ENCODE measurements at places on chromosomes 7 and 10.

GRCh38 chr7:780081-780480, 52.2 kb upstream of the SUN1 start:
- DNase-seq, result no peak

- no peak for DNase-seq
Observed at GRCh38 chr7:79787623-79788022, 334.2 kb upstream of the MAGI2 start.

DNA sequence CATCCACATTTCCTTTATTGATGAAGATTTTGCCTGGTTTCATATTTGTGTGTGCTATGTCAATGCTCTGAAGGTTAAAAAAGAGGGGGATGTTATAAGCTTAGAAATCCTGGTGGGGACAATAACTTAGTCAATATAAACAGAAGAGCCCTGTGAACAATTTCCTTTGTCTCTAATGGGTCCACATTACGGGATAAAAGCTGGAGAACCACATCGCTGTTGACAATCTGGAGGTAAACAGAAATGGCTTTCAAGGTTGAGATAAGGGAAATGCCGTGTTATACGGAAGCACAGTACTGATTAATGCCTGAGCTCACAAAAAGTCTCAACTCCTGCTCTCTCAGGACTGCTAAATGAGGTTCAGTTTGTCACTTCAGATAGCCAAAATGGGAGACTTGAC, 16.8 kb downstream of the ASAH2 start:
- no peak for DNase-seq

DNA sequence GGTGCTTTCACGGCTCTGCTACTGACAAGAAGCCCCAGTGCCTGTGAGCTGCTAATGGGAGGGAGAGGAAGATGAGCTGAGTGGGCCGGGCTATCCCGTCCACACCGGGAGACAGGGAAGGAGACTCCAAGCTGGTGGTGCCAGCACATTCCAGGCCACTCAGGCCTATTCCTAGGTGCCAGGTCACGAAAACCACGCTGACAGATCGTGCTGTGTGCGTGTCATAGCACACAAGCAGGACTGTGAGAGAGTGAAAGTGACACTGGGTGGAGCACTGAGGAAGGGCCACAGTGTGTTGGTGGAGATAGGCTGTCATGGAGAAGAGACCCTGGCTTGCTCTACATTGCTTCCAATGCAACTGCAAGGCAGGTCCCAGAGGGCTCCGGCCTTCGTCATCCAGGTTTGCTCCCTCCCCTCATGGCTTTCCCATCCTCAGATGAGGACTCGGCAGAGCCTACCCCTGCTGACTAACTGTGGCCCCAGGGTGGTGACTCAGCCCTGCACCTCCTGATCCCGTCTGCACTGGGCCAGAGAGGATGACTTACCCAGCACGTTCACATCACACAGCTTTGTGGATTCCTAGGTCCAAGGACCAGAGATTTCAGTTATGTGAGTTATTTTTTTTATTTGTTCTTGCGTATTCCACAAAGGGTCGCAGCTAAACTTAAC, 167.3 kb downstream of the EGFR start:
- no peak for DNase-seq

DNA sequence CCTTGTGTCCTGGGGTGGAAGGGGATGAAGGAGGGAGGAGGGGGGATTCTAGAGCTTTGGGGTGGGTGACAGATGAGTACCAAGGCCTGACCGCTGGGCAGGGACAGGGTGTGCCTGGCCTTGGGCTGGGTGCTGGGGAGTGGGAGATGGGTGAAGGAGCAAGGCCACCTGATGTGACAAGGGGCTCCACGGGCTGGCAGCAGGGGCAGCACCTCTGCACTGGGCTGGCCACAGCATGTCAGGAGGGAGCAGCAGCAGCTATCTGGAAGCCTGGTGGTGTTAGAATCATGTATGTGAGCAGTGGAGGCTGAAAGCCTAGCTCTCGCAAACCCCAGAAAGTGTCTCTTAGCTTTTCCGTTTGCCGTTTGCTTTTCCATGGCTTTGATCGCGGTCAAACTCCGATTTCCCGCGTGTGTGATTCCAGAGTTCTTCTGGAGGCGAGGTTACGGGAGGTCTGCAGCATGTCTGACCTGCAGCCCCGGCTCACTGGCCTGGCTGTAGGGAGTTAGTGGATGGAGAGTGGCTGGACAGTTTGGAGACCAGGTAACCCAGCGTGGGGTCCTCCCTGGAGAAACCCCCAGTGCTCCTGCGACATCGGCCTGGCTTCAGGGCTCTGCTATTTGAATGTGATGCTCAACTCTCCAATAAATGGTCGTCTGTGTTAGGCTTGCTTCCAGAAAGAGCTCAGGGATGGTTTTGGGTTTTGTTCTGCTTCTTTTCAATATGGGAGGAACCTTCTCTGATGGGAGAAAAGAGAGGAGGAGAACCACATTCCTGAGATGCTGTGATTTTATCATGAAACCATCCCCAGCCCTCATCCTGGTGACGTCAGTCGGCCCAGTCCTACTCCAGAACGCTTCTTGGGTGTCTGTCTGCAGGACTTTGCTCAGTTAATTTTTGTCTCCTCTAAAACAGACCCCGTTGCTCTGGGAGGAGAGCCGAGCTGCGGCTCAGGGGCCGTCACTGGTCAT, 105.5 kb downstream of the CUX1 start:
- no peak for DNase-seq

DNA sequence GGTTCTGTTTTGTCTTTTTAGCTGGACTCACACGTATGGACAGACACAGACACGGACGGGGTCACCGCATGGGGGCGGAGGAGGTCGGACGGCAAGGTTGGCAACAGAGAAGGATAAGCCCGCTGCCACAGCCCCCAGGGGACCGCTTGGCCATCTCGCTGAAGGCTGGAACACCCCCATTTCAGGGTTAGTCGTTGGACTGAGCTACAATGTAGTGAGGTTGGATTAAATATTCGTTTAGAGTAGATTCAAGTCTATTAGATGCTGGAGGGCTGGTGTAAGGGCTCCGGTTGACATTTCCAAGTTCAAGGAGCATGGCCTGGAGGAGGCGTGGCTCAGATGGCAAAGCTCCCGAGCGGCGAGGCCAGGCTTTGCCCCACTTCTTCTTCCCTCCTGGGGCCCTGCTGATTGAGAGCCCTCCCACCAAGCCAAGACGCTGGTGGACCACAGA, 35.2 kb downstream of the PPIF start:
- DNase-seq, result no peak

DNA sequence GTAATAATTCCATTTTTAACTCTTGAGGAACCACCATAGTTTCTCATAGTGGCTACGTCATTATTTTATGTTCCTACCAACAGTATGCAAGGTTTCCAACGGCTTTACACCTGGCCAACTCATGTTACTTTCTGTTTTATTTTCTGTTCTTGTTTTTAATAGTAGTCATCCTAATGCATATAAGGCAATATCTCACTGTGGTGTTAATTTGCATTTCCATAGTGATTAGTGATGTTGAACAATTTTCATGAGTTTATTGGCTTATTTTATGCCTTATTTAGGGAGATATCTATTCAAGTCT, 465.5 kb upstream of the KLF6 start:
- DNase-seq, result no peak

- no peak for DNase-seq
Observed at GRCh38 chr7:108372618-108373017, 83.6 kb downstream of the NRCAM start.

- DNase-seq, result no peak
Observed at GRCh38 chr7:146660839-146661238, 544.2 kb downstream of the CNTNAP2 start.

DNA sequence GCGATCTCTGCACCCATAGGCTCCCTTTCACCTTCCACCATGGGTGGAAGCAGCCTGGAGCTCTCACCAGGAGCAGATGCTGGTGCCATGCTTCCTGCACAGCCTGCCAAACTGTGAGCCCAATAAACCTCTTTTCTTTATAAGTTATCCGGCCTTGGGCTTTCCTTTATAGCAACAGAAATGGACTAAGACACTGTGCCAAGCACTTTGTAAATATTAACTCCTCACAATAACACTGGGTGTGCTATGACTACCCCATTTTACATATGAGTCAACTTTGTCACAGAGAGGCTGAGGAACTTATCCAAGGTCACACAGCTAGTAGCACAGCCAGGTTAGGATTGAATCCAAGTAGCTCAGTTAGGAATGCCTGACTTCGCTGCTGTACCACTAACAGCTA, 79.7 kb upstream of the KCNMA1 start:
- DNase-seq, result no peak

GRCh38 chr10:129163531-129163930, 303.5 kb upstream of the MGMT start:
- no peak for DNase-seq

- DNase-seq, result no peak
Observed at GRCh38 chr10:82477776-82478175, 602.8 kb downstream of the NRG3 start.

- no peak for DNase-seq
Observed at GRCh38 chr7:42445691-42446090, 208.7 kb upstream of the GLI3 start.

GRCh38 chr7:94590526-94591162, 65.3 kb downstream of the SGCE start:
- no peak for DNase-seq

DNA sequence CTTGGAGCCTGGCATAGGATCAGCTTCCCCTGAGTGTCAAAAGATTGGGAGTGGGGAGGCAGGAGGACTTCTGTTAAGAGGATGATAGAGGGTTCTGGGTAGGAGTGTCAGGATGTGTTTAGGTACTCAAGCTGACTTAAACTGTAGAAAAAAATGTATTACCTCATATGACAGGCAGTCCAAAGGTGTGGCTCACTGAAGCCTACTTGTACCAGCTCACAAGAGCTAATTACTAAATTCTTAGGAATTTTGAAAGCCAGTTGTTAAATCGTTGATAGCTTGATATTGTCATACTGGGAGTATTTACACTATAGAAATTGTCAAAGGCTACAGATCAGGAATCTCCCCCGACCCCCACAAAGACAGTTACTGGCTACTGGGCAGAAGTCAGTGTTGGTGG, 32.1 kb downstream of the FAS start:
- no peak for DNase-seq

- DNase-seq, result no peak
Observed at GRCh38 chr7:138164804-138165203, 88.5 kb downstream of the AKR1D1 start.

GRCh38 chr10:11018432-11018841, 765 bp downstream of the CELF2 start:
- DNase-seq, result no peak

DNA sequence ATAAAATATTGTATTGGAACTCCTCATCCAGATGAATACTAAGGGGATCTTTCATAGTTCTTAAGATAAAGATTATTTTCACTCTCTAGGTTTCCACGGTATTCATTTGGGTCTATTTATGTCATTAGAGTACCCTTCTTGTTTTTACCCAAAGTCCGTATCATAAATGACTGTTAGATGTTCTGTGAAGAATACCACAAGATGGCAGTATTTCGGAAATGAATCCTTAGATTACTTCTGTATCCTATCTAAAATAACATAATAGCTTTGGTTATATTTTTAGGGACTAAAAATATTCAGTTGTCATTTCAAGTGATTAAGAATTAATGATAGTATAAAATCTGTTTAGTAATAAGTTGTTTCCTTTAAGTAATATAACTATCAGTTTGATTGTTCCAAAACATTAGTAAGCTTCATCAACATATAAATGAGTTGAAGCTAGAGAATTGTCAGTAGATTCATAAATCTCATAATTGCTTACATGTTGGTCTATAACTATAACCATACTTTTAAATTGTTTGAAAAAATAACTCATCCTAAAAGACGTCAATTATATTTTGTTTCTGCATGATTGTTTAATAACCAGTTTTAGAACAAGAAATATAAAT, 337.5 kb upstream of the KCND2 start:
- no peak for DNase-seq

DNA sequence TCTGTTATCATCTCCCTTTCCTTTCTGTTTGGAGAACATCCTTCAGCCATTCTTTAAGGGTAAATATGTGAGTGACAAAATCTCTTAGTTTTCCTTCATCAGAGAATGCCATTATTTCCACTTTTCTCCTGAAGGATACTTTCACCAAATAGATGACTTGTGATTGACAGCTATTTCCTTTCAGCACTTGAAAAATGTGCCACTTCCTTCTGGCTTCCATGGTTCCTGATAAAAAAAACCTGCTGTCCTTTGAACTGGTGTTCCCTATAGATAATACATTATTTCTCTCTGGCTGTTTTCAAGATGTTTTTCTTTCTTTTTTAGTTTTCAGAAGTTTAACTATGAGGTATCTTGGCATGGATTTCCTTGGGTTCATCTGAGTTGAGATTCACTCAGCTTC, 79.7 kb downstream of the TBXAS1 start:
- no peak for DNase-seq

GRCh38 chr10:33791272-33791660, 456.8 kb upstream of the NRP1 start:
- DNase-seq, result no peak

DNA sequence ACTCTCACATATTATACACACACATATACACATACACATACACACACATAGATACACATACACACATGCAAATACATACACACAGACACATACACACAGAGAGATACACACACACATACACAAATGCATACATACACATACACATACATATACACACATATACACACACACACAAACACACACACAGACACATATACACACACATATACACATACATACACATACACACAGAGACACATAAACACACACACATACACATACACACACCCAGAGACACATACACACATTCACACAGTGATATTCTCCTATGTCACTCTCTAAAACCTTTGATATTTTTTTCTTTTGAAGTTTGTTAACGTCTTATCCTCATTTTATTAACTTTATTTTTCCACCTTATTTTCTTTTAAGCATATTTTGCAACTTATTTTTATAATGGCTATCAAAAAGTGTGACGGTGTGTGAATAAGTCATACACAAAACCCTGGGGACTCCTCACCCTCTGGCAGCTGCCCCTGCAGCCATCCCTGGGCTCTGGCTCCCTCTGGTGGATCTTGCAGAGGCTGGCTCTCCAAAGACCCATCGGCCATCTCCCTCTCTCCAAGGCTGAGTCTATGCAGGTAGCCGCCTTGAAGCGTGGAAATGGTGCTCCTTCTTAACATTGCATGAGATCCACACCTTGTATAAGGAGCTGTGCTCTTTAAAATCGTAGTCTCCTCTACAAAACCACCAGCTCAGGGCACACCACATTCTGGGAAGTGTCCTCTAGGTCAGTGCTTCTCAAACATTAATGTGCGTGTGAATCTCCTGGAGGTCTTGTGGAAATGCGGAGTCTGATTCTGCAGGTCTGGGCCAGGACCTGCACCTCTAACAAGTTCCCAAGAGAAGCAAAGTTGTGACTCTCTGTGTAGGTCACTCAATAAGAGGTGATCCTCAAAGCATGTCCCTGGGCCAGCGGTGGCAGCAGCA, 4.1 kb upstream of the C10orf120 start:
- no peak for DNase-seq

- DNase-seq, result no peak
Observed at GRCh38 chr10:2933071-2933470, 134.3 kb upstream of the PFKP start.

DNA sequence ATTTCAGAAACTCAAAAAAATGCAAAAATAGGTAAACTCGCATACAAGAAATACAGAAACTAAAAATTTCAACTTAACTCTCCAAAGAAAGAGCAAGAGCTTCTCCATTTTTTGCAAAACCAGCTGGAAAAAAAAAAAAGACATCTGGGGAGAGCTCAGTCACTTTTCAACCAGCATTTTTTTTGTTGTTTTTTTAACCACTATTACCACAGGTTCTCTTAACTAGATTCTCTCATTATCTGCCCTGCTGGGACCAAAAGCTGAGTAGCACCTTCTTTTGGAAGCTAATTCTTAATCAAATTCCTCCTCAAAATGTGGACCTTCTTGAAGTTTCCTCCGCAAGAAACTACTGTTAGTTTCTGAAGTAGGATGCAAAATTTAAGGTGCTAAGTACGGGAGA, 14.2 kb downstream of the IGF2BP3 start:
- DNase-seq, result no peak

All from activated gamma-delta T cell treated with anti-CD3 and anti-CD28 coated beads, Interleukin-2, amount 50 U/mL, for 16 hours (primary cell).